ENCODE measurements at places on chromosomes 1 and 21.

DNA sequence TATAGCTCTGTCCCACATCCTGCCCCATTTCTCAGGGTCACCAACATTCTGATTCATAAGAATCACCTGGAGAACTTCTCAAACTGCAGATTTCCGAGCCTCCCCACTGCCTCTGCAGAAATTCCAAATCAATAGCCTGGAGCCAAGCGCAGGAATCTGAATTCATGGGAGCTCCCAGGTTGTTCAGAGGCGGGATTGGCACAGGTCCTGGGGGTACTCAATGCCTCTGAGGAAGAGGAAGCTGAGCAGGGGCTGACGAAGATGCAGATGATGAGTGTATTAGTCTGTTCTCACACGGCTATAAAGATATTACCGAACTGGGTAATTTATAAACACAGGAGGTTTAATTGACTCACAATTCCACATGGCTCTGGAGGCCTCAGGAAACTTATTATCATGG is 455.5 kb downstream of the MATN1 start:
- no peak for DNase-seq

DNA sequence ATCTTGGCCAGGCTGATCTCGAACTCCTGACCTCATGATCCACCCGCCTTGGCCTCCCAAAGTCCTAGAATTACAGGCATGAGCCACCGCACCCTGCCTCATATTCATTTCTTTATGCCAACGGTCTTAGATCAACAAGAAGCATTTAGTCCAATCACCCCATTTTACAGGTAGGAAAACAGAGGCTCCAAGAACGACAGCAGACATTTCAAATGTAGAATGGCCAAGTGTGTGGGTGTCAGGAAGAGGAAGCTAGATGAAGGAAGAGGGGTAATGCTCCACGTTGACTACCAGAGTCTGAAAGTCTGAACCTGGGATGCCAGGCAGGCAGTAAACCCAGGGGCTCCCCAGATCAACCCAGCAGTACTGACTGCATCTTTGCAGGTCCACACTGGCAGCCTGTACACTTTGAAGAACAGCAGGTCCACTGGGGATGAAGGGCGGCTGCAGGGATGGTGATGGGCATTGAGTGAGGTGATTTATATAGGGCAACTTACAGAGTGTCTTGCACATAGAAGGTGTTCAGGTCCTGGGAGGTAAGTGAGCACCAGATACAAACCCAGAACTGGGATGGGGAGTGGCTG is 120.2 kb downstream of the EPHB2 start:
- DNase-seq = no peak

GRCh38 chr1:44339731-44340130 is 15.3 kb downstream of the ERI3 start:
- no peak for DNase-seq

- no peak for DNase-seq
These were observed 30.3 kb upstream of the PLA2G2C start for GRCh38 chr1:20216574-20216973.

GRCh38 chr1:51867479-51868232 is 10.9 kb downstream of the NRDC start:
- no peak for DNase-seq

GRCh38 chr1:2210084-2210653 is 15.6 kb upstream of the FAAP20 start:
- DNase-seq = no peak

- no peak for DNase-seq
These were observed 6.6 kb downstream of the CREG1 start for GRCh38 chr1:167546935-167547334.

DNA sequence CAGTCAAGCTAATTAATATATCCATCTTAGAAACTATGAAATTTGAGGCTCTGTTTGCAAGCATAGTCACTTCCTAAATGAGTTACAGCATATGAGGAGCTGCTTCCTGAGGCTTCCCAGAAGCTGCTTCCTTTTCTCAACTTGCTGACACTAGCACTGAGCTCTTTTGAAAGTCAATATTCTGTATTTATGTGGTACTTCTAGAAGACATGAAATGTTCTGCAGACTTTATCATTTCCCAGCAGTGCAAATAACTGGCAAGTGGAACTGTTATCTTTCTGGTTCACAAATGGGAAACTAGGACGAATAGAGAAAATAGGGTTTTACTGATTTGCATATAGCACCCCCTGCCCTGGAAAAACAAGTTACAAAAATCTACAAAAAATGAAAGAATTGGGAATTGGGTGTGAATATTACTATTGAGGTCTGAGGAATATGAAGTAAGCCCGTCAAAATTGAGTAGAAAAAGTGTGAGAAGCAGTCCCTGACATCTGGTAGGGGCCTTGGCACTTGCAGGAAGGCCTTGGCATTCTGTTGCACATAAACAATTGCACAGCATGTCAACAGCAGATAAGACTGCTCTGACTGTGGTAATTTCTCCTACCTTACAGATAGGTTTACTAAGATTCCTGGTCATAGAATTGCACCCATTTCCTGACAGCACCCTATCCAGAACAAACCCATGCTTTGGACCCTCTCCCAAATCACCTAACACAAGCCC is 7.1 kb downstream of the GIPC2 start:
- DNase-seq = no peak

DNA sequence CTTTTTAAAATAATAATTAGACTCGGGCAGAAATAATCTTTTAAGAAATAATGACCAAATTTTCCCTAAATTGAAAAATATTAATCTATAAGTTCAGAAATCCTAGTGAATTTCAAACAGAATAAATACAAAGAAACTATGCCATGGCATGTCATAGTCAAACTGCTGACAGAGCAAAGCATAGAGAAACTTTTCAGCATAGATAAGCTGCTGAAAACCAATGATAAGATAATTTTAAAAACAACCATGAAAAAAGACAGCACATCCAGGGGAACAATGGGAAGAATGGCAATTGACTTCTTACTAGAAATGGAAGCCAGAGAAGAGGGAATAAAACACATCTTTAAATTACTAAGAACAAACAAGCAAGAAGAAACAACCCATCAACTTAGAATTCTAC is 19.8 kb downstream of the CD1D start:
- DNase-seq = no peak

DNA sequence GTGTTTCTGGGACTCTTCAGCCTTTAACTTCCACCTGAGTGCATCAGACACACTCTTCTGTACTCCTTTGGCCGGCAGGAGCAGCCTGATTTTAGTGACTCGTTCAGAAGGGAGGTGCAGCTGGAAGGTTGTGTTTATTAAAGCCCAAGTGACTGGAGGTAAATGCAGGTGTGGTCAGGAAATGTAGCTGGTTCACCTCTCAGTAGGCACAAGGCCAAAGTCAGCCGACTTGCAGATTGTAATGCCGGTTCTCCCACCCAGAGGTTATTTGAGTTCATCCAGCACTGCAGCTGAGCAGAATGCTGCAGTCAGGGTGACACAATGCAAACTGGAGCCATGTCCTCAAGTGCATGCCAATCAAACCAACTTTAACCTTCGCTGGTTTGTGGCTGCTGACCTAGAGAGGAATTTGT is 91.5 kb downstream of the SPATA46 start:
- no peak for DNase-seq

GRCh38 chr1:185869590-185869989 is 135.4 kb downstream of the HMCN1 start:
- DNase-seq = no peak

- DNase-seq = no peak
These were observed at the start of gene CSMD2 for GRCh38 chr1:34164771-34165391. Gene CSMD2, minus strand, starts transcription at chr1:34165230. Its CDS starts 133 bp downstream, at chr1:34165097.

GRCh38 chr1:218741852-218742251 is 396.7 kb downstream of the TGFB2 start:
- DNase-seq = no peak

GRCh38 chr1:39394598-39394997 is 96.8 kb upstream of the BMP8A start:
- no peak for DNase-seq

GRCh38 chr1:102941366-102941947 is 166.9 kb downstream of the COL11A1 start:
- no peak for DNase-seq

DNA sequence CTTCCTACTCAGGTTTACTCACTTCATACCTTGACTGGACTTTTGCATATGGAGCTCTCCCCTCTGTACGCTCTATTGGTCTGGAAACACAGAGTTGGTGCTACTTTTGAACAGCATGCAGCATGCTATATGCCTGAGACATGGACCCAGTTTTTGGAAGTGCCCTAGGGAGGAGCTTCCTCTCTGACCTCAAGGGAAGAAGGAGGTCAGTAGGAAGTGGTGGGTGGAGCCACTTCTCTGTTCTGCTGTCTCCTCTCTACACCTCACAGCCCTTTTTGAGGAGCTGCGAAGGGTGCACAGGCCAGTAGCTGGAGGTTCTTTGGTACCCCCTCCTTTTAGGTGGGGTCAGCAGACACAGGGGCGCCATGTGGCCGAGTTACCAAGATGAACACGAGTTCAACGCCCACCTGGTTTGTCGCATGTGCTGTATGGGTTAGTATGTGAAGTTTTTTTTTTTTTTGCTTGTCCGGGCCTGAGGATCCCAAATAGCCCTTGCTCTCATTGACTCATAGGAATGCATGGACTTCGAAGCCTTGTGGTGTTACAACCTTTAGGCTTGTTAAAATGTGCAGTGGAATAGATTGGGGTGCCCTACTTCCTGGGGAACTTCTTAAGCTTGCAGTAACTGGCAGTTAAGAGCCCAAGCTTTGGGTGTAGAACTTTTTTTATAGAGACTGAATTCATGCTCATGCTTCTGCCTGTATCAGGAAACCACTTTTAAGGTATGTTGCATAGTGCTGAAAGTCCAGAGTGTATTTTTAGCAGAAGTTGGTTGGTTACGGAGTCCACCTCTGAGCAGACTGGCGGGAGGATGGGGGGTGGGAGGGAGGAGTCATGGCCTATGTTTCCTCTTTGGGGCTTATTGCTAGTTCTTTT is 10.7 kb downstream of the MACF1 start:
- DNase-seq = no peak

DNA sequence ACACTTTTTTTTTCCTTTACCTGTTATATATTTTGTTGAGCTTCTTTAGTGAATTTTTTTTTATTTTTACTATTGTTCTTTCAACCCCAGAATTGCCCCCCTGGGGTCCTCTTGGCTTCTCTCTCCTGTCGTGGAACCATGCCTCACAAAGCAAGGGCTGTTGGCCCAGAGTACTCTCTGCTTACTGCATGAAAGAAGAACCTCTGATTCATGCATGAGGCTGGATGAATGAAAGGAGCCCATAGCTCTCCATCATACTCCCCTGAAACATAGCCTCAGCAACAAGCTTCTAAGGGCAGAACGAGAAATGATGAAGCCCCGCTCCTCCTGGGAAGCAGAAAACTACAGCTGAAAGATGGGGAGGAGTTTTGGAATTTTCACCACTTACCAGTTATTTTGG is 1441.0 kb downstream of the BRINP3 start:
- no peak for DNase-seq

- DNase-seq = no peak
These were observed 344.7 kb upstream of the USP24 start for GRCh38 chr1:55559842-55560241.

- no peak for DNase-seq
These were observed 2021.9 kb downstream of the MRPL39 start for GRCh38 chr21:23585419-23585818.

- DNase-seq = no peak
These were observed 11.0 kb upstream of the C1QA start for GRCh38 chr1:22625262-22625925.

- no peak for DNase-seq
These were observed 7.3 kb downstream of the KCNH1 start for GRCh38 chr1:211126622-211127021.

DNA sequence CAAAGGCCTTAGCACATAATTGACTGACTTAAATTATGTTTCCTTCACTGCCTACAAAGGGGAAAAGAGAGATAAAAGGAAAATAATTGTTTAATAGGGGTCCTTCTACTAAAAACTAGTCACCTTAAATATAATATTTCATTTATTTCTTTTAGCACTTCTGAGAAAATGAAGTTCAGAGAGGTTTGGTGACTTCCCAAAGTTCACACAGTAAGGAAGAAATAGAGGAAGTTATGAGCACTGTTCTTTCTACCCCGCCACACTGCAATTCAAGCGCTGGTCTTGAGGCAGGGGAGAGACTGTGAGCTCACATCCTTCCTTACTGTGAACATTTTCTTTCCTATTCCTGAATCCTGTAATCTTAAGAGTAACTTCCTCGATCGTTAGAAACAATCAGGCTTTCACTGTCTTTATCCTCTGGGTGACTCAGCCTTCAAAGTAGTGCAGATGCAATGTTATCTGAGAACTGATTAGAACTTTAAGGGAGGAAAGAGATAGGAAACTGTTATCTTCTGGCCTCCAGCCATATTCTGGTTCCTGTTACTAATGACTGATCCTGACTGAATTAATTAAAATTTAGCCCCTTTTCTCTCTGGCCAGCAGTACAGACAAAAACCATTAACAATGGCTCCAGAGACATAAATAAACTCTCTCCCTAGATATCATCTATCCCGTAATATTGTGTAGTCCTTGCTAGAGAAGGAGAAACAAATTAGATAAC is 6.8 kb downstream of the RGS5 start:
- no peak for DNase-seq

- DNase-seq = no peak
These were observed 70.6 kb upstream of the RAB3GAP2 start for GRCh38 chr1:220342853-220343252.

DNA sequence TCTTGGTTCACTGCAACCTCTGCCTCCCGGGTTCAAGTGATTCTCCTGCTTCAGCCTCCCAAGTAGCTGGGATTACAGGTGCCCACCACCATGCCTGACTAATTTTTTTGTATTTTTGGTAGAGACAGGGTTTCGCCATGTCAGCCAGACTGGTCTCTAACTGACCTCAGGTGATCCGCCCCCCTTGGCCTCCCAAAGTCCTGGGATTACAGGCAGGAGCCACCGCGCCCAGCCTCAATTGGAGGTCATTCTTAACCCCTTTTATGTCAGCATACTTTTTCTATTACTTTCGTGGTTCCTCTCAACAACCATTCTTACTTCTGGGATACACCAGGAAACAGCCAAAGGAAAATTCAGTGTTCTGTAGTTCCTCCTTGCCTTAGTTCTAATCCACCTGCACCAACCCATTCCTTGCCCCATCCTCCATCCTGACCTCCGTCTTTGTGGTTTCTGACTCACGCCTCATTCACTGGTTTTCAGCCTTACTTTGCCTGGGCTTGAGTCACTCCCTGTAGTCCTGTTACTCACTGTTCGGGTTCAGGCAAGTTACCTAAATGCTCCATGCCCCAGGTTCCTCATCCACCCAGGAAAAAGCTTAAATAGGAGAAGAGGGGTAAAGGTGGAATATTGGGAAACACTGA is 12.9 kb upstream of the BCL10 start:
- no peak for DNase-seq

- DNase-seq = no peak
These were observed 358.1 kb downstream of the HHAT start for GRCh38 chr1:210686841-210687240.

DNA sequence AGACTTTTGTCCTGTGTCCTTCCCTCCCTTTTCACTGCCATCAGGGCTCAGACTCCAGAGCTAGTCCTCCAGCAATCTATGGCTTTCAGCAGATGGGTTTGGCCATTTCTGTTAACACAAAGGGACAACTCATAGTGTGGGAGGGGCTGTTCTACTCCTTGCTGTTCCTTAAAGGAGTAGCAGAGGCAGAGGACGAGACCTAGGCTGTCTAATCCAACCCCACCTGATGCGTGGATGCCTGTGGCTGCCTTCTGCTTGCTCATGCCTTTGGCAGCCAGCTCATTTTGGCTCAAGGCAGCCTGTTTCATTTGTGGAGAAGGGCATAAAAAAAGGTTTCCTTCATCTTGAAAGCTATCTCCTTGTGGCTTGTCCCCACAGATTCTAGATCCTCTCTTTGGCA is 27.0 kb downstream of the MFSD2A start:
- no peak for DNase-seq

GRCh38 chr1:210400043-210400840 is 71.5 kb downstream of the HHAT start:
- DNase-seq = no peak
